Foreskin fibroblast (primary cell): ENCODE measurements at places on chromosomes 12 and 14.

- no peak for DNase-seq
These were observed 561.5 kb downstream of the TMEM121 start for GRCh38 chr14:106087837-106088236.

DNA sequence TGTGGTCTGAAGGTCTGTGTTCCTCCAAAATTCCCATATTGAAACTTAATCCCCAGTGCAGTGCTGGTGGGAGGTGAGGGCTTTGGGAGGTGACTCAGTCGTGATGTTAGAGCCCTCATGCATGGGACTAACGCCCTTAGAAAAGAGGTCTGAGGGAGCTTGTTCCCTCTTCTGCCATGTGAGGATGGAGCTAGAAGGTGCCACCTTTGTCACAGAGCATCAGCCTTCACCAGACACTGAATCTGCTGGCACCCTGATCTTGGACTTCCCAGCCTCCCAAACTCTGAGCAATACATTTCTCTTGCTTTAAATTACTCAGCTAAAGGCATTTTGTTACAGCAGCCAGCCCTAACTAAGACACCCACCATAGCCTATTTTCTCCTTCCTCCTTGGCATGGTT is 13.9 kb downstream of the RAB15 start:
- DNase-seq: no peak

GRCh38 chr12:48946205-48946604 is 11.1 kb downstream of the ARF3 start:
- DNase-seq: no peak

DNA sequence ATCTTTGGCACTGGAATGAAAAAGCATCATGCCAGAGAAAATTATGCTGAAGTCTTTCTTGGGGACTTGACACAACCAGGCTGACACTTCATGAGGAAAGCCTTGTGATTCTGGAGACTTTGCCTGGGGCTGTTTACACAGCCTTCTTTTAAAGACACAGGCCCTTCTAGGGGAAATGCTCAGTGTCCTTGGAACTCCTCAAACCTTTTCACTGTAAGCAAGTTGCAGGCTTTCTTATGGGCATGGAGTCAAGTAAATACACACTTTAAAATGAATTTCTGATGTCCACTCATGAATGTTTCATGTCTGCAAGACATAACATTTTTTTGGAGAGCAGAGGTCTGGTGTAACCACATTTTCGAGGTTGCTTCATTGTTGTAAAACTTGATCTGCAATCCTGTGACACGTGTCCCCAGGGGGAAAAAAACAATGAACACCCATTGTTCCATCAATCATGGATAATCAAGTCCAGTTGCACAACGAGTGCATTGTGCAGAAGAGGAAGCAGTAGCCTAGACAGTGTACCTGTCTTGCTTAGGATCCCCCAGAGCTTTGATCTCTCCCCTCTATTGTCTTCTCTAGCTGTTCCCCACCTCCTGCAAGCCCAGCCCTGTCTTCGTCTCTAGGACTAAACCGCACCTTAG is 155.1 kb upstream of the PRICKLE1 start:
- peak; percentile 52 for DNase-seq
